ENCODE measurements at places on chromosomes 11 and 22.

DNA sequence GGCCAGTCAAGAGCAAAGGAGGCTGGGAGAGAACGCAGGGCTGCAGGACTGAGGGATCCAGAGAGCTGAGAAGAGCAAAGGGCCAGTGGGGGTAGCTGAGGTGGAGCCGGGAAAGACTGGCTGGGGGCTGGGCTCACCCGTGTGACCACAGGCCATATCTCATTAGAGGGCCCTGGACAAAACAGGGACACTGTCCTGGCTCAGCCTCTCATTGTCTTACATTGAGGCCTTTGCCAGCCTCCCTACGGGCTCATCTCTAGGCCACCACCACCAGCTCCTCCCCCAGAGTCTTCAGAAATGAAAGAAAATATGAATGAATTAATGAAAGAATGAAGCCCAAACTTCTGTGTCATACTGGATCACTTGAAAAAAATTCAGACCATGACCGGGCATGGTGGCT is 9.2 kb downstream of the RAB36 start:
- no peak for DNase-seq

GRCh38 chr11:132538642-132539041 is 993.7 kb downstream of the OPCML start:
- no peak for DNase-seq

DNA sequence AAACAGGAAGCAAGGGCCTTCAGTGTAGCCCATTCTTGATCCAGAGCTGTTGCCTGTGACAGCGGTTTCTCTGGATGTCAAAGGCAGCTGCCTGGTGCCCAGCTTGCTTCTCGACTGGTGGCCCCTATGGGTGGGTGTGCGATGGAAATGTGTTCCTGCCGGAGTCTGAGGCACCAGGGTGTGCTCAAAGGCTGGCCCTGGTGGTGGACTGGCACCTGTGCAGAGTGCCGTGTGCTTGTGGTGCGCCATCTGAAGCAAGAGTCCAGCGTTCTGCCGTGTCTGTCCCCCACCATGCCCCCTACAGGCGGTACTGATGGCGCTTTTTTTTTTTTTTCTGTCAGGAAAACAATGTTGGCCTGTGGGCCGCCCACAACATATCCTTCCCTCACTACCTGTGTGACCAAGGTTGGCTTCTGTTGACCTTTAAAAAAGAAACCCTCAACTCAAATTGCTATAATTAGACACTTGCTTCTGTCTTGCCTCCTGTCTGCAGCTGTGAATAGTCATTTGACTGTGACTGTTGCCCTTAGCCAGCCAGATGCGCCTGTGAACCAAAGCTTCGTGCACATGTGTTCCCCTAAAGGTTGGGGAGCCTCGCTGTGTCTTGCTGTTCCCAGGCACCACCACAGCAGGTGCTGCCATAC is 4.7 kb upstream of the RANBP1 start:
- peak; percentile 33 for DNase-seq

- no peak for DNase-seq
Observed at GRCh38 chr11:115678942-115679341, 174.7 kb upstream of the CADM1 start.

DNA sequence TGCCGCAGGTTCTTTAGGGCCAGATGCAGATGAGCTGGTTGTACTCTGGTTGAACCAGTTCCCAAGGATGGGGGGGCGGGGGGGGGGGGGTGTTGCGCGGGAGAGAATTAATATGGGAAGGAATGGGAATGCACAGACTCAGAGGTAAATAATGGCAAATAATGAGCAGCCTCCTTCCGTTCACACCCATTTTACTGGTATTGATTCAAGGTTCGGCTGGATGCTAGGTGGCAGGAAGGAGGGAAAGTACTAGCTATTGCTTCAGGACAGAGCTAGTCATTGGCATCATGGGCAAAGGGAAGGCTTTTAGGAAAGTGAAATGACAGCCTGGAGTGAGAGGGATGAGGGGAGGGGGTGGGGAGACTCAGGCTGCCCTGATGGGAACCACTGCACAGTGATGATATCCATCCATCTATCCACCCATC is at the start of gene VSTM5:
Gene VSTM5, minus strand, starts transcription at position 25 of the 425 bp plus-strand sequence. CDS start 116 bp downstream, outside the sequence.
- DNase-seq = no peak

GRCh38 chr11:119975561-119976152 is 162.3 kb downstream of the TRIM29 start:
- DNase-seq = no peak
